ENCODE measurements at places on chromosomes 5 and 9.
A peak's percentile ranks its signal among the peaks of the same experiment; 100 is the strongest.

- no peak for DNase-seq
Observed at GRCh38 chr5:103218164-103218563, 40.4 kb upstream of the MACIR start.

DNA sequence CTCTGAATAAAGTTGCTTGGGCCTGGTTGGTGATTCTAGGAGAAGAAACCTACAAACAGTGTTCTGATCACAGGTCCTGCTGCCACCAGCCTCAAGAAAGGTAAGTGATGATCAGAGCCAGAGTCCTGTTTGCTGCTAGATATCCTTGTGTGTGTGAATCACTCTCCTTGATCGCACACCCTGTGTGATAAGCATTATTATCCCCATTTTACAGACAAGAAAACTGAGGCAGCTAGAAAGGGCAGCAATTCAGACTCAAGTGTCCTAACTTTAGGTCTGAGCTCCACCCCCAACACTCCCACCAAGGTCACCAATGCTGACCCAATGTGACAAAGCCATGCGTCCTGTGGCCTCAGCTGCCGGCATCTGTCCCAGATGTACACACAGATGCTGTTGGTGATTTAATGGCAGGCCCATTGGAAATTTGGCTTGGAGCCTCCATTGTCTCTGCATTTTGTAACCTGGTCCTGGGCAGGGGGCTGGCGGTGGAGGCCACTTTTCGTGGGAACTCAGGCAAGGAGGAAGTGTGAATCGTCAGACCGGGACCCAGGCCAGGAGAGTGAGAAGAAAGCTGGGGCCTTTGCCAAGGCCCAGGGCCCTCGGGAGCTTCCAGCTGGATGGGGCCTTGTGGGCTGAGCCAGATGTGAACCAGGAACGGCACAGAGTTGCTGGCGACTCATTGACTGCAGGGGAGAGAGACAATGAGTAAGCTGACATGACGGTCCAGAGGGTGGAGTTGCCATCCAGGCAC is 29.8 kb upstream of the GGTA1 start:
- peak; percentile 9 for DNase-seq

- no peak for DNase-seq
Observed at GRCh38 chr5:148384380-148384737, 601 bp downstream of the FBXO38 start.

- peak; percentile 25 for DNase-seq
Observed at GRCh38 chr5:154189819-154190594, 526 bp upstream of the GALNT10 start.

DNA sequence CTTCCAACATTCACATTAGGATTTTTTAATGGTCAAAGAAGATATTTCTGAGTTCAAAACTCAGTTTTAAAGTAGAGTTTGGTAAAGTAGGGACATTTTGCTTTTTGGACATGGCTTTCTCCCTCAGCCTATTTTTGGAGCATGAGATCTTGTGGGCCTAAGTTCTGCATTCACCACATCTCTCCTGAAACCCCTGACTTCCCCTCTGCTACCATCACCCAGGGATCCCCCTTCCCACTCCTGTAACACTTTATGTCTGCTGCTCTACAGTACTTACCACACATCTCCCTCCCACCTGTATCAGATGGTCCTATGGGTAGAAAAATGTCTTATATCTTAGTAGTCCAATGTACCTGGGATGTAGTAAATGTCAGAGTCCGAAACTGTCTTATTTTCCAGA is 48.2 kb upstream of the JAK2 start:
- DNase-seq, result no peak

DNA sequence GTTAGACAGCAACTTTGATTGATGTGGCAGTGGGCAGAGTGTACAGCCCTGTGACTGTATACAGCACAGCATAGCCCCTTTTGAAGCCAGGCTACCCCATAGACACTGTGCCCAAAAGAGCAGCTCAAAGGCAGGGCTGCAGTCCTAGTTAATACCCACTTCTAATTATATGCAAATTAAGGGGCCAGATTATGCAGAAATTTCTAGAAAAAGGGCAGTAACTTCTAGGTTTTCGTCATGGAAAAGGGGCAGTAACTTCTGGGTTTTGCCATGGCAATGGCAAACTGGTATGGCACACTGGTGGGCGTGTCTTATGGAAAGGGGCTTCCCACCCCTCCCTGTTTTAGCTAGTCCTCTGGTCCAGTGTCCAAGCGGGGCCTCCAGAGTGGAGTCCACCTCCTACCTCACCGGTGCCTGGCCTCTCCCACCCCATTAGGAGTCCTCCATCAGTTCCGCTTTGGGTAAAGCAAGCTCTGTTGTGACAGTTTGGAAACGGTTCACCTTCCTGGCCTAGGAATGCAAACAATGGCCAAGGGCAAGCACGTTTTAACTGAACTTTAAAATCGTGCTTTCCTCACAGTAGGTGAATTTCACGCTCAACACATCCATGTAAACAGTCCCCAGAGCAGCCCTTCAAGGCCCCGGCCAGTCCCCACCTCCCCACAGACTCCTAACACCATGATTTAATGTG is 5.6 kb downstream of the ADAMTS13 start:
- DNase-seq, result no peak
